Heart right ventricle (tissue), 16 donors: ENCODE measurements at places on chromosomes 3 and 15. TPM values are rescaled to one million over a fixed set of nuclear protein-coding genes. Genes with fewer than 3 reads are reported as not detected.

Gene ITGA11
- 25.9 TPM for total RNA-seq

Gene ACTR8
- 43.9 TPM for total RNA-seq

GRCh38 chr3:152054315-152054714 lies 180.9 kb downstream of the SUCNR1 start:
- no peaks in the 10 kb centered on the region for H3K4me1 ChIP-seq
- no peaks in the 10 kb centered on the region for H3K36me3 ChIP-seq
- no peak overlapping the region for H3K27ac ChIP-seq
- H3K4me3 ChIP-seq = no peak overlapping the region
- H3K27me3 ChIP-seq = no peaks in the 10 kb centered on the region

DNA sequence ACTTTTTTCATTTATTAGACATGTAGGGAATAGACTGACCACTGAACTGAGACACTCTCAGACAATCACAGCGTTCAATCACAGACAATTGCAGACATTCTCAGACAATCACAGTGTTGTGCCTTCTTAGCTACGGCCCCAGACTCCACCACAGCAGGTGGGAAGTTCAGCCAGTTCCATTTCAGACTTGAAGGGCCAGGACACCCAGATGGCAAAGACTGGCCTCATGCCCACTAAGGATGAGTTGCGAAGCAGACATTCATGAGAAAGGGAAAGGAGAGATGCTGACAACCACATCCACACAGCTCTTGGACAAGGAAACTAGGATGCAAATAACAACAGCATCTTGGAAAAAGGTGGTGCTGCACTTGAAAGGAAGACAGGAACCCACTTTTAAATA lies 21.9 kb upstream of the ALDH1L1 start:
- peaks cover 13% of the 10 kb centered on the region for H3K4me1 ChIP-seq
- H3K27ac ChIP-seq = no peak overlapping the region
- H3K4me3 ChIP-seq = no peak overlapping the region
- H3K27me3 ChIP-seq = no peaks in the 10 kb centered on the region
